ENCODE measurements at places on chromosomes 7 and 10.

GRCh38 chr7:106116161-106116704, 4.1 kb upstream of the SYPL1 start:
- no peak for DNase-seq

- peak; percentile 64 for DNase-seq
These were observed 125.6 kb upstream of the TNRC18 start for GRCh38 chr7:5549096-5549763.

GRCh38 chr7:72710983-72711382, 117.0 kb downstream of the TYW1B start:
- DNase-seq = no peak

DNA sequence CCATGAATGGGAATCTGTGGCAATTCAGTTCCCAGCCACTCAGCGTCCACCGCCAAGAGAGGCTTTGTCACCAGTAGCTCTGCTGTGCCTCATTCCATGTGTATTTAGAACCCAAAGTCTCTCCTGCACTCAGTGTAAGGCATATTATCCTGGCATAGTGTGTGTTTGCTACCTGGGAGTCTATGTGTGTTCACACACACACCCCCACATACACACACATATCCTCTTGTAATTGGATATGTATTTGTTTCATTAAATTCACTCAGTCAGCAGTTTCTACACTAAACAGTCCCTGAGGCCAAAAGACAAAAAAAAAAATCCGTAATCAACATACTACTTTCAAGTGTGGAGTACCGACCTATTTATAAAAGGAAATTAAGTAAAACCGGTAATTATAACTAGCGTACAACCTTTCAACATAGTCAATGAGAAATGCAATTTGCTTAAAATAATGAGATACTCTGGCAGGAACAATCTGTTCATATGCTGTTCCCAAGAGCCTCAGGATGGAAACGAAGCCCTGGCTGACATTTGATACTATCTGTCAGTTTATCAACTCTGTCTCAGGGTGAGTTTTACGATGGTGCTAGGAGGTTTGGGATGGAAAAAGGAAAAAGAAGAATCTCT, 425.8 kb upstream of the CELF2 start:
- DNase-seq = peak; percentile 11

- no peak for DNase-seq
These were observed 113.9 kb downstream of the FZD1 start for GRCh38 chr7:91378131-91378530.

- DNase-seq = no peak
These were observed 118.6 kb upstream of the PARD3 start for GRCh38 chr10:34933676-34934075.

DNA sequence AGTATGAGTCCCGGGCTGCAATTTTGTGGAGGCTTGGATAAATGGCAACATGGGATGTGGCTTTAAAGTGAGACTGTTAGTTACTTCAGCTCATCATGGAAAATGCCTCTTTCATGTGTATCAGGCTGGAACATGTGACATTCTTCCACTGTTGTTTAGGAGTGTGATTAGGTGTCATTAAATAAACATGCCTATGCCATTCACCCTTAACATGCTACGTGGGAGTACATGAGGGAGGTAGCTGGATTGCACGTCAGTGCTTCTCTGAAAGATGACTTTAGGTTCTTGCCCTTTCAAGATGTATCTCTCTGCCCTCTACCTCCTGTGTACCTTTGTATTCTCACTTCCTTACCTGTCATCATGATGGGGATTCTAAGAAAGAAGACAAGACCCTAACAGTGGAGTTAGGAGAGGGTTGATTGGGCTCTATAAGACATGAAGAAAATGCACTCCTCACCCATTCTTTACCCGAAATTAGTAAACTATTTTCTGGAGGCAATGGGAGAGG, 8.9 kb downstream of the AKR1E2 start:
- DNase-seq = no peak

DNA sequence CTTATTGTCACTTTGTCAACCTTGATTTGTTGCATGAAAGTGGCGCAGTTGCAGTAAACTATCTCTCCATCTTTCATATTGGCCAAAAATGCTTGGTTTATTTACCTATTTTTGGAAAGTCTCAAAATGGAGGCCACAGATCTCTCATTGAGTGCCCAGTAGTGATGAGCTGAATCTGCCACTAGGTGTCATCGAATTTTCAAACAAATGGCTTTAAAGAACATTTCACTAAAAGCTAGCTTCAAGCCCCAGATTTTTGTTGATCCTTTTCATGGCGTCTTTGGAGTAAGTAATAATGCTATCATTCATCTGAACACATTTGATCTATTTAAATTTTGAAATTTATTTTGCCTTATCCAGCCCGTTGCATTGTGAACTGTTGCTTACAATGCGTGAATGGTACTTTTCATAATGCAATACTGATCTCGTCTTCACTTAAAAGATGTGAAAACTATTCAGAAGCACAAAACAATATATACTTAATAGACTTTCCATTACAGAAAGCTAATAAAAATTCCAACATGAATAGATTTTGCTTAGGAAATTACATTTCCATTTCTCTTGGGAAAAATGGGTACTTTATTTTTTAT, 236.2 kb downstream of the DNAJB9 start:
- DNase-seq = peak; percentile 38

DNA sequence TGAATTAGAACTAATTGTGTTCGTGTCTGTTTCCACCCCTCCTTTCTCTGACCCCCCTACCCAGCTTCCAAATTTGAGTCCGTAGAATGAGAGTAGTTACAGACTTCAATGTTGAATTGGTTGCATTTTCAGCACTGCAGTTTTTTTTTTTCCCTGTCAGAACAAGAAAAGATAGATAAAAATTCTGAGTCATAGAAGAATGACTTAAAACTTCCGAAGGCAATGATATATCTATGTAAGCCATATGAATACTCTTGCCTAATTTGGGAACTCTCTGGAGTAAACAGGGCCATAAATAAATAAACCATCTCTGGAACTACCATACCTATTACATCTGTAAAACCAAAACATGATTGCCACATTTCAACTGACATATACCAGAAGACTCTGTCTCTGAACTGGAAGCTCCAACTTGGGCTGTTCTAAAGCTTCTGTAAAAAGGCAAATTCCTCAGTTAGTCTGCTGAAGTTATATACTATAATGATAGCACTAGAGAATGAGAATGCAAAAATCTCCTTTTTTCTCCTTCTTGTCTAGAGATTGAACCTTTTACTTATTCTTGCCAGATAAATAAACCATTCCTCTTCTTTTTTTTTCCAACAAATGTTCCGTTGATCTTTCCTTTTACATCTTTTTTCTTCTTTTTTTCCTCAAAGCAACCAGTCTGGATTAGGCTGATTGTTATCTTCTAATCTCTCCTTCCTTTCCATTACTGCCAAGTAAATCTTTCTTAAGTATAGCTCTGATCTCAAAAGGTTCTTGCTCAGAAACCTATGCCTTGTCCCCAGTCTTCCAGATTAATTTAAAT, 23.5 kb downstream of the VCL start:
- peak; percentile 59 for DNase-seq

GRCh38 chr10:11782793-11783557, 40.2 kb upstream of the PROSER2 start:
- DNase-seq = peak; percentile 25

GRCh38 chr10:58756130-58756719, 243.6 kb downstream of the BICC1 start:
- peak; percentile 56 for DNase-seq

- peak; percentile 48 for DNase-seq
These were observed 39.0 kb upstream of the EMX2 start for GRCh38 chr10:117503244-117504205.

GRCh38 chr7:143975617-143976016, 21.0 kb downstream of the OR2F1 start:
- no peak for DNase-seq

GRCh38 chr7:76155938-76156337, 45.8 kb upstream of the SRRM3 start:
- peak; percentile 72 for DNase-seq

DNA sequence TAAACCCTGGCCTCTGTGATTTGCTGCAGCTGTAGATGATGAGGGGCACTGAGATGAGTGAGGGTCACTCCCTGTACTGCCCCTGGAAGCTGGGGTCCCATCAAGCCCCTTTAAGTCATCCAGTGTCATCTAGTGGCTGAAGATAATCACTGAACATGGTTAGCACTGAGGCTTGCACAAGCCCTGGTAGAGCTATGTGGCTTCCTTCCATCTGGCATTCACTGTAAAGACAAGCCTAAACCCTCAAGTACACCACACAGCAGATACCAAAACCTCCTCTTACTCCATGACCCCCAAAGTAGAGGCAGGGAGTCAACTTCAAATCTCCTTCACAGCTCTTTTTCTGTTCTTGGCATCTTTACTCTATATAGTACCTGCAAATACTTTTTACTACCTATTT, 72.7 kb upstream of the MRLN start:
- no peak for DNase-seq

DNA sequence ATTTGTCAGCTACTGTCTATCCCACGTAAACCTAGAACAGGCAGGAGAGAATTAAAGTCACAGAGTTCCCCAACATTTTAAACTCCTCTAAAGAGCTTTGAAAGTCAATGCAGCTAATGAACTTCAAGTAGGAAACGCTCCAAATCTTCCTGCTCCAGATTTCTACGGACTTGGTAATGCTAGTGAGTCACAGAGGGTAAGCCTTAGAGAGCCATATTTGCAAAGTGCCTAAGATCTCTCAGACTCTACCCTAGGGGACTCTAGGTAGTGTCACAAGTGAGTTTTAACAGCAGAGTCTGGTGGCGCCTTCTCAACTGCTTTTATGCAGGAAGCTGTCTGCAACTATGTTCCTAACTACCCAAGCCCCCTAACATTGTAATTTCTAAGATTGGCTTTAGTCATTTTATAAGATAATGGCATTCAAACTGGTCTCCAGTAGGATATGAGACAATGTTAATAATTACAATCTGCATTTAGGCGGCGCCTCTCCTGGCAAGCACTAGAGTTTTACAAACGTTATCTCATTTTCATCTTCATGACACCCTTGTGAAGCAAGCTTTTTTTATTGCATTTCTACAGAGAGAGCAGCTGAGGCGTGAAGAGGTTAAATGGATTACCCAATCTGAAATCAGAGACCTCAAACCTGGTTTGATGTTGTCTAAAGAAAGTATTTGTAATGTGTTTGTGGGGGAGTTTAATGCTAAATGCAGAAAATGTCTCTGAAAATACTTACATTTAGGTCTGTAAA, 22.0 kb upstream of the FZD1 start:
- peak; percentile 81 for DNase-seq

GRCh38 chr10:119659951-119660350, 8.8 kb downstream of the BAG3 start:
- DNase-seq = no peak

GRCh38 chr7:117076426-117076943, 123.2 kb downstream of the ST7 start:
- DNase-seq = no peak

DNA sequence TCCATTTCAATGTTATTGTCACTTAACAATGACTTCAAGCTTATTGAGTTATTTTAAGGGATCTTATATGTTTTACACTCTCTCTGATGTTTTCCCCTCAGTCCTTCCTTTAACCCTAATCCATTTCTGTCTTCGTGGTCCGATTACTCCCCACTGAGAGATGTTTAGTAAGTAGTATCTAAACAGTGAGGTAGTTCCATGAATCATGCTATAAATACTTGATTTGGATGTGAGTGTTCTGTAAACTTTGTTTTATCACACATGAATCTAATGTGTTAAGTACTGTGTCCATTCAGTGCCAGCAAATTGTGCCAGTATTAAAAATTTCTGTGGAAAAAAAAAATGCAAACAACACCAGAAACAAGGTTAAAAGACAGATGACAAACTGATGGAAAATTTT, 18.6 kb downstream of the RPP30 start:
- DNase-seq = no peak

- no peak for DNase-seq
These were observed 265.1 kb downstream of the FGFR2 start for GRCh38 chr10:121332829-121333765.

DNA sequence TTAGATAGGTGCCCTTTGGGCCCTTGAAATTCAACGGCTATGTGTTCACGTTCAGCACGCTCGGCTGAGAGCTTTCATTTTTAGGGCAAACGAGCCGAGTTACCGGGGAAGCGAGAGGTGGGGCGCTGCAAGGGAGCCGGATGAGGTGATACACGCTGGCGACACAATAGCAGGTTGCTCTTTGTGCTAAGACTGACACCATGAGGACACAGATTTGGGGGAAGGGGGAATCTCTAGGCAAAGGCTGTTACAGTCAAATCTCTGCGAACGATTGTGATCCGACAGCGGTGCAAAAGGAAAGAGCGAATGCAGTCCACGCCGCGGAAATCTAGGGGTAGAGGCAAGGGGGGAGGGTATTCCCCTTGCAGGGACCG, 667 bp downstream of the KLLN start:
- no peak for DNase-seq

- no peak for DNase-seq
These were observed 22.5 kb upstream of the CHRM2 start for GRCh38 chr7:136845899-136846465.

DNA sequence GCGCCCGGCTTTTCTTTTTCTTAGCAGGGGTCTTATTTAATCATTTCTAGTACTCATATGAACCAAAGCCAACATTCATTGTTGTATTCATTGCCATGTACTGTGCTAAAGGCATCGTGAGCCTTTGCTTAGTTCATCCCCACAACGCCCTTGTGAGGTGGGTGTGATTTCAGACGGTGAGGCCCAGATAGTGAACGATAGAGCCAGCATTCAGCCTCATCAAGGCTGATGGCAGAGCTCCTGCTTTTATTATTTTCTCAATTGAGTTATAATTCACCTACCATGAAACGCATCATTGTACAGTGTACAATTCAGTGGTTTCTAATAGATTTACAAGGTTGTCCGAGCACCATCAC, 50.1 kb downstream of the HK1 start:
- no peak for DNase-seq

- DNase-seq = no peak
These were observed 49.6 kb downstream of the ABCB5 start for GRCh38 chr7:20665096-20665495.

- DNase-seq = no peak
These were observed 29.8 kb downstream of the LMTK2 start for GRCh38 chr7:98136423-98136822.

- peak; percentile 27 for DNase-seq
These were observed 636.7 kb upstream of the SEMA3D start for GRCh38 chr7:85823396-85824080.

- no peak for DNase-seq
These were observed 18.5 kb upstream of the MRC1 start for GRCh38 chr10:17790651-17791050.

- DNase-seq = no peak
These were observed 10.1 kb downstream of the GDF2 start for GRCh38 chr10:47332371-47332770.

DNA sequence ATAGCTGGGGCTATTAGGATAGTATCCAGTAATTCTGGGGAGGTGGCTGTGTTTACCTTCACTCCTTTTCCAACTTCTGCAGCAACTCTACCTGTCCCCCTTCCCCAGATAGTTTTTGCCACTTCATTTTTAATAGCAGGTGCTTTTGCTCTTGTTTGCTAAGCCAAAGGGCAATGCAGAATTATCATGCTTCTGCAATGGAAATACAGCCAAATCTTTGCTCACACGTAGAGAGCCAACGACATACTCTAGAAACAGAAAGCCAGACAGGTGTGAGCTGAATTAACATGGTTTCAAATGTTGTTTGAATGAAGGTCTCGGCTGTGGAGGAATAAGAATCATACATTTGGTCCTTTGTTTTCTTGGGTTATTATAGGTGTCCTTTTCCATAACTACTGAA, 14.4 kb downstream of the PLEKHS1 start:
- DNase-seq = no peak

- no peak for DNase-seq
These were observed 71.3 kb downstream of the CDHR3 start for GRCh38 chr7:106034383-106034782.

GRCh38 chr7:67593794-67594193, 597.2 kb downstream of the TYW1 start:
- DNase-seq = no peak

All from foreskin fibroblast (primary cell).